ENCODE measurements at places on chromosomes 13 and 19. TPM values are rescaled to one million over a fixed set of nuclear protein-coding genes. Genes with fewer than 3 reads are reported as not detected.

The PRRG2 gene
- total RNA-seq, result 0.68 TPM

The FPR3 gene
- not detected for total RNA-seq

The C2CD4C gene
- total RNA-seq, result 18.6 TPM

The C13orf42 gene
- 0.96 TPM for total RNA-seq

GRCh38 chr19:32651729-32652140, 23.2 kb downstream of the ANKRD27 start:
- no peaks in the 10 kb centered on the region for H3K27me3 ChIP-seq
- DNase-seq, result peak; percentile 81
- H3K36me3 ChIP-seq, result no peaks in the 10 kb centered on the region
- H3K4me3 ChIP-seq, result no peak overlapping the region
- H3K4me1 ChIP-seq, result peaks cover 4% of the 10 kb centered on the region

DNA sequence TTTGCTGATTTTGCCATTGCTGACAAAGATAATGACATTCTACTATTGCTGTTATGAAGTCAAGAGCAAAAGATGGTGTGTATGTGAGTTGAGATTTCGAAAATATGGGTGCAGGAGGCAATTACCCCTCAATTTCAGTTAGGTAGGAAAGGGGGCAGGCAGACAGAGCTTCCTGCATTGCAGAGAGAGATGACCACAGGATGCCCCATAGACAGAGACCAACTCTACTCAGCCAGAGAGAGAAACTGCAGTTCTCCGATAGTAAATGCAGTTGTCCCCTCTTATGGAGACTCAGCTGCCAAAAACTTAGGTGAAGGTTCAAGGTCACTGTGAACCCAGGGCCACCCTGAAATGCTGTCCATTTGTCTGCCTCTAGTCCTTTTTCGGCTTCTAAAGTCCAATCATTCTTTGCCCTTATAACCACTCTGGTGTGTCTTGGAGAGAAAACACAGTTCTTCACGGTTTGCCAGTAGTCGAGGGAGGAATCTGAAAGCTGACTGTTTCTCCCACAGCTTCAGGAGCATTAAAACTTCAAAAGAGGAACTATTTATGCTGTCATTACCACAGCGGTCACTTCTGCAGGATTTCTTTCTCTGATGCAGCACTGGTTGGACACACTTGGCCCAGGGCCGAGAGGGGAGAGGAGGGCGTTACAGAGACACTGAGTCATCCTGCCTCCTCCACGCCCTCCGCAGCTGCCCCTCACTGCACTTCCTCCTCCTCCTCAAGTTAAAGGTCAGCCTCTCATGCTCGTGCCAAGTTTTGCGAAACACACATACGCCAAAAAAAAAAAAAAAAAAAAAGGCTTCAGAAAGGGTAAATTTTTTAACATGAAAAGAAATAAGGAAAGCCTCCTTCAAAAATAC, 264.3 kb downstream of the FOXO1 start:
- H3K4me1 ChIP-seq, result no peaks in the 10 kb centered on the region
- no peaks in the 10 kb centered on the region for H3K36me3 ChIP-seq
- H3K27me3 ChIP-seq, result no peaks in the 10 kb centered on the region
- no peak overlapping the region for H3K4me3 ChIP-seq

GRCh38 chr13:65679240-65679639, 1550.9 kb downstream of the PCDH9 start:
- no peaks in the 10 kb centered on the region for H3K36me3 ChIP-seq
- no peaks in the 10 kb centered on the region for H3K27me3 ChIP-seq
- no peak for DNase-seq

GRCh38 chr19:1058112-1058511, 8.9 kb upstream of the ARHGAP45 start:
- H3K4me1 ChIP-seq, result no peaks in the 10 kb centered on the region
- no peak overlapping the region for H3K4me3 ChIP-seq
- DNase-seq, result no peak
- H3K27me3 ChIP-seq, result no peaks in the 10 kb centered on the region
- H3K36me3 ChIP-seq, result no peaks in the 10 kb centered on the region

GRCh38 chr13:102020611-102021216, 381.1 kb downstream of the FGF14 start:
- no peak overlapping the region for H3K4me3 ChIP-seq
- H3K27me3 ChIP-seq, result no peaks in the 10 kb centered on the region
- no peak overlapping the region for H3K27ac ChIP-seq
- no peaks in the 10 kb centered on the region for H3K4me1 ChIP-seq
- H3K36me3 ChIP-seq, result no peaks in the 10 kb centered on the region
- DNase-seq, result no peak

Data from neural progenitor cell (in vitro differentiated cells).